ENCODE measurements at places on chromosomes 1 and 21. TPM values are rescaled to one million over a fixed set of nuclear protein-coding genes. Genes with fewer than 3 reads are reported as not detected.

Gene FGR
- total RNA-seq, result 2.8 TPM

GRCh38 chr1:110555807-110556470 lies 37.0 kb upstream of the KCNA10 start:
- H3K27me3 ChIP-seq, result no peaks in the 10 kb centered on the region
- peak overlapping the region; percentile 58 for H3K4me3 ChIP-seq
- H3K27ac ChIP-seq, result no peak overlapping the region
- H3K36me3 ChIP-seq, result no peaks in the 10 kb centered on the region
- H3K4me1 ChIP-seq, result peaks cover 6% of the 10 kb centered on the region
- DNase-seq, result peak; percentile 53

DNA sequence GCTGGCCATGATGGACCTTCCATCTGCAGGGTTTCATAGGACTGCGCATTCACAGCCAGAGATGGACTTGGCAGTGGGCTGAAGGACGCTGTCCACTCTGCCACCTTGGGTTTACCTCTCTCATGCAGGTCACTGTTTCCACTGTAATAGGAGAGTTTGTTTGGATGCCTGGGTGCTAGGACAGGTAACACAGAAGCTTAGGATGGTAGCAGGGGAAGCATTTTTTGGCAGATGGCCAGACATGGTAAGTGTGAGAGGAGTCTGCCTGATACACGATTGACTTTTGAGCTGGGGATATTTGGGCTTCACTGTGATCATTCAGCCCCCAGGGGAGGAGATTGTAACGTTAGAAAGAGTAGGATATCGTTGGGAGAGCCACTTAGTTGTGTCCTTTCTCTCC lies 11.8 kb downstream of the PSEN2 start:
- H3K36me3 ChIP-seq, result no peaks in the 10 kb centered on the region
- H3K27ac ChIP-seq, result no peak overlapping the region
- no peak overlapping the region for H3K4me3 ChIP-seq
- peaks cover 6% of the 10 kb centered on the region for H3K4me1 ChIP-seq
- no peaks in the 10 kb centered on the region for H3K27me3 ChIP-seq
- DNase-seq, result no peak

GRCh38 chr21:40020651-40021050 lies 153.4 kb downstream of the PCP4 start:
- no peak overlapping the region for H3K27ac ChIP-seq
- no peaks in the 10 kb centered on the region for H3K4me1 ChIP-seq
- H3K27me3 ChIP-seq, result no peaks in the 10 kb centered on the region

Gene PRR9
- not detected for total RNA-seq

DNA sequence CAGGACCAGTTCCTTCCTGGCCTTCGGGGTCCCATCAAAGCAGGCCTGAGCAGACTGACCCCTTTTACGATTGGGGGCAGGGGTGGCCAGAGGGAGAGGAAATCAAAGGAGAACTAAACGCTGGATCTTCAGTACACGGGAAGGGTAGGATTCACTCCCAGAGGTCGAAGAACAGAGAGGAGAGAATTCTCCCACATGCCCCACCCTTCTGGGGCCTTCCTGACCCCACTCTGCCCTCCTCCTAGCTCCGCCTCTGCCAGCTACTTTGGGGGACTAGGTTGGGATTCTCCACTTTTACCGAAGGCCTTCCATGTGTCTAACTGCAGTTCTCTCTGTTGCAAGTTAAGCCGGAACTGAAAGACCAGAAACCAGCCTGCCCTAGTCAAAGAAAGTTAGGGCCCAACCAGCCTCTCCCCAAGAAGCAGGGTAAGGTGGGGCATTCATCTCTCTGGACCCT lies 654 bp upstream of the ARHGEF2 start:
- H3K4me3 ChIP-seq, result peak overlapping the region; percentile 88
- no peak for DNase-seq
- peaks cover 64% of the 10 kb centered on the region for H3K4me1 ChIP-seq

- no peak for DNase-seq
- H3K4me1 ChIP-seq, result peaks cover 29% of the 10 kb centered on the region
- H3K27me3 ChIP-seq, result no peaks in the 10 kb centered on the region
- H3K27ac ChIP-seq, result peak overlapping the region; percentile 99
Observed at GRCh38 chr1:10209590-10209904, 823 bp upstream of the KIF1B start.

Gene TMEM52
- total RNA-seq, result 48.0 TPM
